EL (cell line): ENCODE measurements at places on chromosomes 12 and 14.

GRCh38 chr12:8559676-8560075 is 19.0 kb upstream of the CLEC4E start:
- DNase-seq = no peak

DNA sequence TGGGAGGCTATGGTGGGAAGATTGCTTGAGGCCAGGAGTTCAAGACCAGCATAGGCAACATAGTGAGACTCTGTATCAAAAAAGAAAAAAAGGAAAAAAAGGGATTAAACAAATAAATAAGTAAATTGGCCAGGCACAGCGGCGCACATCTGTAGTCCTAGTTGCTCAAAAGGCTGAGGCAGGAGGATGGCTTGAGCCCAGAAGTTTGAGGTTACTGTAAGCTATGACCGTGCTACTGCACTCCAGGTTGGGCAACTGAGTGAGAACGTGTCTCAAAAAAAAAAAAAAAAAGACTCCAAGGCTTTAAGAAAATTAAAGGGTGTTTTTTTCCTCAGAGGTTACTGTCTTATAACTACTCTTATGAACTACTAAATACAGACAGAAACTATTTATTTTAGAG is 11.7 kb downstream of the BEST3 start:
- DNase-seq = no peak

DNA sequence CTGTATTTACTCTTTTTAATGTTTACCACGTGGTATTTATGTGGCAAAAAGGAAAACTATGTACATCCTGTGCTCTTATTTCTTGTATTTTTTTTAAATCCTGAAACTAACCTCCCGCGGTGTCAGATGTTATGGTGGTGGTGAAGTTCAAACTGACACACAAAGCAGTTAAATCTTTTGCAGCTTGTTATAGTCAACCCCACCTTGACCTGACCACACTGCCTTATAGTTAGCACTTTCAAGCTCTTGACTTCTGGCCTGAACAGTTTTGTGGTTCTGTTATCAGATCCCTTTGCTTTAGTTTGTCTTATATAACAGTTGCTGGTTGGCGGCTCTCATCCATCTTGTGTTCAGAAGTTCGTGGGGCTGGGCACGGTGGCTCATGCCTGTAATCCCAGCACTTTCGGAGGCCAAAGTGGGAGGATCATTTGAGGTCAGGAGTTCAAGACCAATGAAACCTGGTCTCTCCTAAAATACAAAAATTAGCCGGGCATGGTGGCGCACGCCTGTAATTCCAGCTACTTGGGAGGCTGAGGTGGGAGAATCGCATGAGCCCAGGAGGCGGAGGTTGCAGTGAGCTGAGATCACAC is 2.1 kb downstream of the UNG start:
- DNase-seq = no peak

- DNase-seq = peak; percentile 23
Observed at GRCh38 chr12:78120866-78121560, 290.3 kb downstream of the NAV3 start.

DNA sequence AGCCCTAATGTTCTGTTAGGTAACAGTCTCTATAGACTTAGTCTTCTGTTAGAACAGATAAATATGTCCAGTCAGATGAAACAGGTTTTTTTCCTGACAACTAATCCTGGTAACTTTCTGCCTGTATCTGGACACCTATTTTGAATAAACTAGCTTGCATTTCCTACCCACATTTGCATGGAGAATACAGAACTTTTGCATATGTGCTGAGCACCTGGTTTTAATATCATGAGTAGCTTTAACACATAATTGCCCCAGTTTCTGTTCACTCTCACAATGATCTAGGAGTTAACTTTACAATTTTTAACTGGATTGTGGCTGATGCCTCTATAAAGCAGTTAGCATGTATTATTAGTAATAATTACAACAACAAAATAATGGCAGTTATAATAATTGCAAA is 111.7 kb downstream of the KTN1 start:
- no peak for DNase-seq

DNA sequence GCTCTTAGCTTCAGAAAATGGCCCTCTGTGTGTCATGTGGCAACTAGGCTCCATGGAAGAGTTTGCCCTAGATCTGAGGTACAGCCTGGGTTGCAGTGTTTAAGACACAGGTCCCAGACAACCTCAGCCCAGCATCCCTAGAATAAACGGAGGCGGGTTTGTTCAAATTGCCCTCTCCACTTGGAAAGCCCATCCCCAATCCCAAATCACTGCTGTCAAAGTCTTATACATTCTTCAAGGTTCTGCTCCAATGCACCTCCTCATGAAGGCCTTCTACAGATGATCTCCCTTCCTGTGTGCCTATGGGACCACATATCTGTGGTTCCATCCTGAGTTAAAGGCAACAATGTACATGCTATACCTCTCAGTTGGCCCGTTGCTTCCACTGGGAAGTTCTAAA is 289.8 kb downstream of the DPF3 start:
- no peak for DNase-seq

- no peak for DNase-seq
Observed at GRCh38 chr14:32474478-32475195, 145.5 kb downstream of the AKAP6 start.

DNA sequence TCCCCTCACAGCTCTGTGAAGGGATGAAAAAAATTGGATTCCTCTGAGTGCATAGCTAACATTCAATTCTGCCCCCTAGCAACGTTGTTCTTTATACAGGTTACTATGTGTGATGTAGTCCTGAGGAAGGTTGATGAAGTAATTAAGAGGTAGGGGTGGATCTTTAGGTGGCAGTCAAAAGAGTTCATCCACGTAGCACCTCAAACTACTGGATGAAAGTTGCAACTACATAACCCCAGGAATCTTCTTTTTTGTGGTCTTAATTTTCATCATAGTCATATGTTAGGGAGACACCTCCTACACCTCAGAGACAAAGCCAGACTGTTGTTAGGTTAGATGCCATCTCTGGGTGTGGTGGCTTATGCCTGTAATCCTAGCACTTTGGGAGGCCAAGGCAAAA is 10.2 kb upstream of the NFE2 start:
- no peak for DNase-seq

GRCh38 chr12:29566441-29566840 is 69.0 kb upstream of the OVCH1 start:
- no peak for DNase-seq

DNA sequence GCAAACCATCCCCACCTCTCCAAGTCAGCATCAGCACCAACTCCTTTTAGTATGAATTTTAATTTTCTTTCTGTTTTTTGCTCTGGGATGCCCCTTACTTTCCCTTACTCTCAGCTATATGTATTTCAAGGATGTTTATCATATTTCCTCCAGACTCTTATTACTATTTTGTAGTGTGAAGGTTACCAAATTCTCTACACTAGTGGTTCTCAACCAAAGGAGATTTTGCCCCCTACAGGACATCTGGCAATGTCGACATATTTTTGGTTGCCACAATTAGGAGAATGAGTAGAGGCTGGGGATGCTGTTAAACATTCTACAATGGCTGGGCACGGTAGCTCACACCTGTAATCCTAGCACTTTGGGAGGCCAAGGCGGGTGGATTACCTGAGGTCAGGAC is 29.1 kb upstream of the SOS2 start:
- peak; percentile 37 for DNase-seq

DNA sequence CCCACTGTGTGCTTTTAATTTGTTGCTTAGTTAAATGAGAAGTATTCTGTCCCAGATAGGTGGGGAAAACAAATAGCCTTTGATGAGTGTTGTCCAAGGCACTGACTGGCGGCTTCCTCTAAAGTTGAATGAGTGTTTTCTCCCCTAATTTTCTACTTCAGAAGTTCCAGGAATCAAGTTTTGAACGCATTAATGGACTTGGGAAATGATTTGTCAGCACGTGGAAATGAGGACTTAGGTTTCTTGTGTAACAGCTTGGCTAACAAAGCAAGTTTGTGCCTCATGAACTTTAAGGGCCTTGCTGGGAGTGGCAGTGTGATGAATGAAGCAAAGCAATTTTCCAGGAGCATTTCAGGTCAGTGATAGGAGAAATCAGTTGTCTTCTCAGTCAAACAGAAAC is 56.9 kb downstream of the LIN52 start:
- DNase-seq = no peak
